ENCODE measurements at places on chromosomes 5 and 9.

GRCh38 chr5:2441495-2442180, 309.8 kb downstream of the IRX2 start:
- no peak for DNase-seq

GRCh38 chr5:14663734-14664269, 716 bp upstream of the OTULIN start:
- DNase-seq, result no peak

DNA sequence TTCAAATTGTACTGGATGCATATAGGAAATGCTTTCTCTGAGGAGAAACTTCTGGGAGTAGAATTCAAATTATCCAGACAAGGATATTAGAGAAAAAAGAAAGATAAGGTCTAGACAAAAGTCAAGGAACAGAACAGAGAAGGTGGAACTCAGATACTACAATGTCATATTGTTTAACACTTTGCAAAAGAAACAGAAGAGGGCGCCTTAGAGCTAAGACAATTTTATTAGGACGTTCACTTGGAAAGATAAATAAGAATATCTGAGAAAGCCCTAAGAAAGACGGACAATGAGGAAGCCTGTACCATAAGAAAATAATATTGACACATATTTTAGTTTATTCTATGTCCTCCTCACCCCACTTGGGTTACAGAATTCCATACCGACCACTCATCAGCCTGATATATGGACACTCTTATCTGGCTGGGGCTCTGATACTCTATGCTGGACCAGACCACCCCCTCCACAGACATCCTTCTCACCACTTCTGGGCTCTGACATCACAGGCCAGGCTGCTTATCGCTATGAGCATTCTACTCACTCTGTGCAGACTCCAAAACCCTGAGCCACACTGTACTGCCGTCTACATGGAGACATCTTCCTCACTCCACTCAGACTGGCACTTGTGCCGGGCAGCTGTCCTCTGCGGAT, 9.1 kb upstream of the AK3 start:
- no peak for DNase-seq

GRCh38 chr5:135308245-135308644, 90.8 kb downstream of the MACROH2A1 start:
- DNase-seq, result no peak

- DNase-seq, result no peak
Measured at GRCh38 chr5:92616085-92616484, 964.9 kb downstream of the NR2F1-AS1 start.

GRCh38 chr5:111734013-111734412, 23.0 kb downstream of the NREP start:
- DNase-seq, result no peak

All from activated T-helper 9 cell treated with anti-CD3 and anti-CD28 coated beads, Interleukin-2, amount 50 U/mL, for 16 hours (primary cell).